Dermis blood vessel endothelial cell (primary cell): ENCODE measurements at places on chromosomes 5 and 9. TPM values are rescaled to one million over a fixed set of nuclear protein-coding genes. Genes with fewer than 3 reads are reported as not detected.

Gene CARD6
- total RNA-seq, result 39.6 and 44.6 TPM in 2 replicates

Gene OR1Q1
- total RNA-seq, result not detected in 2 replicates

Gene DIAPH1
- 42.2 and 91.9 TPM in 2 replicates for total RNA-seq

Gene SH3GL2
- 0.05 and 0.17 TPM in 2 replicates for total RNA-seq

Gene DNAI1
- not detected in 2 replicates for total RNA-seq

Gene BDP1
- 31.1 and 36.8 TPM in 2 replicates for total RNA-seq

Gene ESM1
- total RNA-seq, result 54.5 and 70.8 TPM in 2 replicates

Gene IL9
- not detected in 2 replicates for total RNA-seq

Gene C9
- 0.34 TPM in 1 of 2 replicates, not detected in the other for total RNA-seq

Gene ZBTB26
- 4.4 and 5.7 TPM in 2 replicates for total RNA-seq

Gene BAAT
- not detected in 2 replicates for total RNA-seq

Gene OR4F3
- not detected in 2 replicates for total RNA-seq

Gene TRAPPC13
- 29.0 and 29.3 TPM in 2 replicates for total RNA-seq

Gene WNK2
- total RNA-seq, result not detected in 2 replicates

Gene SOWAHA
- total RNA-seq, result not detected in 2 replicates

Gene ADAMTSL1
- total RNA-seq, result 6.0 and 15.8 TPM in 2 replicates

Gene PDE8B
- under 0.01 TPM in 2 replicates for total RNA-seq

Gene FBXL17
- total RNA-seq, result 6.5 and 8.3 TPM in 2 replicates

Gene C1QTNF3
- total RNA-seq, result under 0.01 and 0.51 TPM in 2 replicates

Gene MORN5
- not detected in 2 replicates for total RNA-seq

Gene RIC1
- 34.2 and 35.8 TPM in 2 replicates for total RNA-seq

Gene PCDHB15
- total RNA-seq, result 0.65 and 1.0 TPM in 2 replicates

Gene ECSCR
- total RNA-seq, result 404 and 423 TPM in 2 replicates

Gene CDHR2
- total RNA-seq, result under 0.01 TPM in 1 of 2 replicates, not detected in the other

Gene KIF12
- total RNA-seq, result 0.14 and 0.17 TPM in 2 replicates

- DNase-seq, result no peak
Measured at GRCh38 chr9:93236541-93237206, 52.7 kb downstream of the WNK2 start.

- no peak for DNase-seq
Measured at GRCh38 chr5:74096325-74096724, 470.3 kb downstream of the ARHGEF28 start.

GRCh38 chr5:160938532-160938931 is 86.5 kb upstream of the ATP10B start:
- peak; percentile 52 for DNase-seq

DNA sequence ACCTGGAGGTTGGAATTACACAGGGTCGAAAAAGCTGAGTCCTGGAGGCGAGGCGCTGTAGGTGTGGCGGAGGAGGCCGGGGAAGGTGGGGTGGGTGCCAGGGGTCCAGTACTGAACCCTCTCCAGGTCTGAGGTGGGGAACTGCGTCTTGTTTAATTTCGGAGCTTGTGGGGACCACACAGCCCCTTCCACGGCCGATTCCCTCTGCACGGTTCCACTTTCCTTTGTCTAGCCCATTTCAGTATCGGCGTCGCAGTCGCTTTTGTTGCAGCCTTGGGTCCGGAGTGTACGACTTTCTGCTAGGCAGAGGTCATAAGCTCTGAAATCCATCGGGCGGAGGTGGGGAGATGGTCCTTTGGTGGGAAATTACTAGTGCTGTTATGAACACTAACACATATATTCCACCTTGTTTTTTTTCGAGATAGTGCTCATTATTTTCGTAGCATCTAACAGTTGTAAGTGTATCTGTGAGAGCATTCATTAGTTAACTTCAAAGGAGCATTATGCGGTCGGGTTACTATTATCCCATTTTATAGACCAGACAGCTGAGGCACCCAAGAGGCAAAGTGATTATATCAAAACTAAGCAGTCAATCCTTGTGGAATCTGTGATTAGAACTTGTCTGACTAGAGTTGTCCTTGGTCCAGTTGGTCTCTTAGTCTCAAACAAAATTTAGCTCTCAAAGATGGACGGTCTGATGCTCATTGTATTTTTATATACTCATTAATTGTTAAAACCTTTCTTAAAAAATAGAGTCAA is 737 bp downstream of the RNF180 start:
- DNase-seq, result peak; percentile 2

- DNase-seq, result no peak
Measured at GRCh38 chr9:13234932-13235331, 44.6 kb downstream of the MPDZ start.

- DNase-seq, result no peak
Measured at GRCh38 chr9:110922145-110922544, 116.1 kb downstream of the LPAR1 start.

GRCh38 chr9:137190315-137190856 is 1.9 kb downstream of the SSNA1 start:
- no peak for DNase-seq

DNA sequence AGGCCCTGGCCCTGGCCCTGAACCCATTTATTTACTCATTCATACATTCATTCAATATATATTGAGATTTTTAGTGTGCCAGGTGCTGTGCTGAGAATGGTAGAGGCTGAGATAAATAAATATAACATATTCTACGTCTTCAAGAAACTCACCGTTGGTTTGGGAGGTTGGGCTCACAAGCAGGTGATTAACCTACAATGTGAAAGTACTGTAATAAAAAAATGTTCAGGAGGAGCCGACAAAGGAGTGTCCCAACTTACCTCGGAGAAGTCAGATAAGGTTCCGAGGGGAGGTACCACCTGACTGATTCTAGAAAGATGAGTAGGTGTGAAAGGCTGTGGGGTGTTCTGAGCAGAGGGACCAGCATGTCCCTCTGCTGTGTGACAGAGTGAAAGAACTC is 479.6 kb upstream of the KLF4 start:
- no peak for DNase-seq

DNA sequence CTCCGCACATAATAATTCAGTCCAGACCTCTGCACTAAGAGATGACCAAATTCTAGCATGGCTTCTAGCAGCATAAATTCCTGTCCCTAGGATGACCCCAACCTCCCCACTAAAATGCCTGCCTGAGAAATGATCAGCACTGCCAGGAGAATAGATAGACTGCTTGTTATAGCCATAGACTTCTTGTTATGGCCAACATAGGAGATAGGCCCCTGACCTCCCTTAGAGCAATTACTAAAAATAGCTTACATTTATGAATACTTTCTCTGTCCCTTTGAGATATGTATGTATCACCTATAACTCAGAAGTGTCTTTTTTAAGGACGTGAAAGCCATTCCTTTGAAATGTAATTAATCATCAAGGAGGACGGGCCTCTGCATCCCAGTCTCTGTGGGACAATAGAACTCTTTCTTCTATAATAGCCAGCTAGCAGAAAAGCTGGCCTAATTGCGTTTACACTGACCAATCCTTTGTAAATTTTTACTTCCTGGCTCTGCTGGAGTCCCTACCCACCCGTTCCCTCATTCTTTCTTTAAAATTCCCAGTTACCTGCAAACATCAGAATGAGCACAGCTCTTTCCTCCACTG is 1002.7 kb downstream of the CDH18 start:
- DNase-seq, result no peak

DNA sequence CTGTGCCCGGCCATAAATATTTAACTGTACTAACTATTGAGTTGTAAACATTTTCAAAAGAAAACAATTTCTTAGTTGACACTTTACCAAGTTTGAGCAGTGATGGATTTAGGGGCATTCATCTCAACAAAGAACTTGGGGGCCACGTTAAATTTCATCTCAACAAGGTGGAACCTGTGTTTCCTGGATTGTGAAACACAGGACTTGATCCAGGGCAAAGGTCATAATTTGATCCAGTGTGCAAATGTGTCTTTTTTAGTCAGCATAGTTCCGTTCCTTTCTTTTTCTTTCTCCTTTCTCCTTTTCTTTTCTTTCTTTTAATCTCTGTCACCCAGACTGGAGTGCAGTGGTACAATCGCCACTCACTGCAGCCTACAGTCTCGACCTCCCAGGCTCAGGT is 3.1 kb downstream of the GFRA3 start:
- DNase-seq, result no peak

GRCh38 chr5:166282939-166283338 is 2008.5 kb upstream of the WWC1 start:
- DNase-seq, result no peak

- DNase-seq, result no peak
Measured at GRCh38 chr5:180607861-180608571, 16.7 kb upstream of the SCGB3A1 start.

- no peak for DNase-seq
Measured at GRCh38 chr5:146071171-146071570, 34.2 kb downstream of the PLAC8L1 start.

DNA sequence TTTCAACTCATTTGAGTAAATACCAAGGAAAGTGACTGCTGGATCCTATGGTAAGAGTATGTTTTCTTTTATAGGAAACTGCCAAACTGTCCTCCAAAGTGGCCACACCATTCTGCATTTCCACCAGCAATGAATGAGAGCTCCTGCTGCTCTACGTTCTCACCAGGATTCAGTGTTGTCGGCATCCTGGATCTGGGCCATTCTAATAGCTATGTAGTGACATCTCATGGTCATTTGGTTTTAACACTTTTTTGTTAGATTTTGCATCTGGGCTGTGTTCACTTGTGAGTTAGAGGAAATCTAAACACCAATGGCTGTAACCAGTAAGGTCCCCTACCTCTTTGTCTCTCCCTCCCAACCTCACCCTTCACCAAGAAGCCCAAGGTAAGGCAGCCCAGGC is 115.9 kb downstream of the ATPSCKMT start:
- DNase-seq, result no peak

DNA sequence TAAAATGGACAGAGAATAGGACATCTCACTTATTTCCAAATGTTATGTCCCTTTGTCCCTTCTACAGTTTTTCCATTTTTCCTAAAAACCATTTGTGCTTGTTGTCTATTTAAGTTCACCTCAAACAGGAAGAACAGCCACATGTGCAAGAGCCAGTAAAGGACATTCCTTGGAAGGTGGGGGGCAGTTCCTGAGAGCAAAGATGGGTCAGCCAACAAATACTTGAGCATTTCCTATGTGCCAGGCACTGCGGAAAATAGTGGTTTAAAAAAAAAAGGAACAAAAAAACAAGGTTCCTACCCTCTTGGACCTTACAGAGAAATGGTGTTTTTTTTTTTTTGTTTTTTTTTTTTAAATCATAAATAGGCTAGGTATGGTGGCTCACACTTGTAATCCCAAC is 26.8 kb downstream of the ANP32B start:
- peak; percentile 96 for DNase-seq

- DNase-seq, result peak; percentile 91
Measured at GRCh38 chr5:142883025-142883424, 112.8 kb downstream of the ARHGAP26 start.

DNA sequence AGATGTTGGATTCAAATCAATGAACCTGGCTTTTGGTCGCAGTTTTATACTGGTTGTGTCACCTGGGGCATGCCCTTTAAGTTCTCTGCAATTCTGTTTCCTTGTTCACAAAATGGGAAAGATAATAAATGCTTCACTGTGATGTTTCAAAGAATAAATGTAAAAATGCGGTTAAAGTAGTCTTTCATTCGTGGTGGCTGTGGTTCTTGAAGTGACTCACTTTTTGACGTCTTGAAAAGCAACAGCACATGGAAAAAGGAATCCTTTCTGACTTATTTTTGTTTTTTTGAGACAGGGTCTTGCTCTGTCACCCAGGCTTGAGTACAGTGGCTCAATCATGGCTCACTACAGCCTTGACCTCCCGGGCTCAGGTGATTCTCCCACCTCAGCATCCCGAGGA is 88.4 kb upstream of the SLIT3 start:
- DNase-seq, result no peak

DNA sequence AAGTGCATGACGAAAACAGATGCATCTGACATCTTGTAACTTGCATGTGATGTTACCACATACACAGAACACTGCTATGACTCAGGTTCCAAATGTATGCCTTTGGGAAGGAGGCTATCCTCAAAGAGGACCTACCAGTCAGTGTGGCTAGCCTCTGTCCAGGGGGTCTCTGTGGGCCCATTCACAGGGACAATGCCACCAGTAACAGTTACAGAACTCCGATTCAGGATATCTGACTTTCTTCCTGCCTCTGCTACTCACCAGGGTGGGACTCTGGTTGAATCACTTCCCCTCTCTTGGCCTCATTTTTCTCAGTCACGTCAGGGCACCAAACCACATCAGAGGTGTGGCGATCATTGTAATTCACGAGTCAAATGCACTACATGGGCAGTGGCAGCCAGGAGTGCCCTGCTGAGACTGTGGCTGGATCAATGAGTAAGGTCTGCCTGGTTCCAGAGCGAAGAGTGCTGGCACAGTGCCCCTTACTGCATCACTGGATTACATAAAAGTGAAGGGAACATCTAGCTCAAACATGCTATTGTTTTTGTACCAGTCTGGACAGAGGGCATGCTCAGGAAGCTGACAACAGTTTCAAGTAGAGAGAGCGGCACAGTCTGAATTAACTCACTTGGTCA is 13.2 kb downstream of the ATOX1 start:
- DNase-seq, result peak; percentile 89

GRCh38 chr5:24633715-24634325 is 11.0 kb downstream of the CDH10 start:
- peak; percentile 52 for DNase-seq

DNA sequence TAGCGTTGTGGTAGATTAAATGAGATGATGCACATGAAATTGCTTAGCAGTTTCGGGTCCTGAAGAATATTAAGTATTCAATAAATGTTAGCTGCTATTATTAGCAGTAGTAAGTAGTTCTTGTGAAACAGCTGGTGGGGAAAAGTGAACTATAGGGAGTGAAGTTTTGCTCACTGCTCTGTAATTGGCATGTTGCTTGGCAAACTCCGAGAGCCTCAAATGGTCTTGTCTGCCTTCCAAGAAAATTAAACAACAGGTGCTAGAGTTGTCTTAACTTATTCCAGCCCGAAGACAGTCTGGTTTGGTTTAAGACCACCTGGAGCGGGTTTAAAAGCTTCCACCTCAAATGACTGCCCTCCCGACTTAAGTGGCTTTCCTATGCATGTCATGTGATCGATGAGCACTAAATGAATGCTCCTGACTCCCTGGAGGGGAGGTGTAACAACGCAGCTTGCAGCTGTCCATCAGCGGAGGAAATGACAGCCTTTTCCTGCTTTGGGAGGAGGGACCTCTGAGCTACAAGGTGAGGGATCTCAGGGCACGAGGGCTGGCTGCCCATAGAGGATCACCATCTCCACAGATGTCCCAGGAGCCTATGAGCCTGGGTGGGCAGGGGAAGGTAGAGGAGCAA is 202.9 kb upstream of the PANK3 start:
- no peak for DNase-seq

GRCh38 chr5:3339798-3340115 is 255.9 kb upstream of the IRX1 start:
- DNase-seq, result no peak

DNA sequence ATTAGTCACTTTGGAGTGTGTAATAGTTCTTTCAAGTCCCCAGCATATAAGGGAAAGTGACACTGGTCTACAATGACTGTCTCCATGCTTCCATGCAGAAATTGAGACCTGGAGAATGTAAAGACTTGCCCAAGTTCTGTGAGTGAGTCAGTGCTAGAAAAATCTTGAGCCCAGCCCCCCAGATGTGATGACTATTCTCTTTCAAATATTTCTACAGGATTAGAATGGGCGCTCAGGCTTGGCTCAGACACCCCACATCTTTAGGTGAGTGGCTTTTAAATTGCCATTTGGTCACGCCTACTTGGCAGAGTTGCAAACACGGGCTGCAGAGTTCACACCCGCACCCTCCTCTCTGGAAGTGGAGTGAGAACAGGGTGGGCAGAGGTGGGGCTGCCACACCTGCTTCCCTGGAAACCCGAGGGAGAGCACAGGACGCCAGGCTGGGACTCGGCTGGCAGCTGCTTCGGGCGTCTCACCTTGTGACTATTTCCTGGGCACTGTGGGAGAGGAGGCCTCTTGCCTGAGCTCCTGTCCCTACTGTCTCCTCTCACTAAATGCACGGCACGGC is 37.6 kb downstream of the ROPN1L start:
- DNase-seq, result no peak

- no peak for DNase-seq
Measured at GRCh38 chr9:115694014-115694413, 459.6 kb upstream of the PAPPA start.

- DNase-seq, result no peak
Measured at GRCh38 chr9:36258996-36259533, 817 bp upstream of the GNE start.
